ENCODE measurements at places on chromosomes 16 and 17.
A peak's percentile ranks its signal among the peaks of the same experiment; 100 is the strongest.

DNA sequence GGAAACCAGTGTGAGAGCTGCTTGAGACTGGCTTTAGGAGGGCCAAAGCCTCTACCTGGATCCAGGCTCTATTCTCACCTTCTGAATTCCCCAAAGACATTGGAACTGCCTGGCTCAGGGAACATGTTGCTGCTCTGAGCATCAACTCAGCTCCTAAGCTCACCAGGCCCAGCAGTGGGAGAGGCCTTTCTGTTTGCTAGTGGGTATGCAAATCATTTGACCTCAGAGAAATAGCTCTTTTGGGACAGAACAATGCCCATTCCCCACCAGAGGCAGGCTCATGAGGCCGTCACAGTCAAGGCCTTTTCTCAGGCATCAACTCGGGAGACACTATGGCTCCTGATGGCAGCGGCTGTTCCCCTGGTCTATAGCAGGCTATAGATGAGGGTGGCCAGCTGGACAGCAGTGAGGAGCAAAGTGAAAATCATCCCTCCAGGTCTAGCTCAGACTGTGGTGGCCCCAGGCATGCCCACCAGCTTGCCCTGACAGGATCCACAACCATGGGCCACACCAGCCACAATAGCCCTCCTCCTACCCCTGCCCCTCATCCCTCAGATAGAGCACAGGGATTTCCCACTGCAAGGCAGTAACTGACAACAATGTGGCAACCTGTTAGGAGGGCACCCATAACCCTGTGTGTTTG lies 30.4 kb upstream of the GFOD2 start:
- no peak for DNase-seq

GRCh38 chr16:54152362-54153239 lies 134.0 kb downstream of the IRX3 start:
- DNase-seq = no peak

DNA sequence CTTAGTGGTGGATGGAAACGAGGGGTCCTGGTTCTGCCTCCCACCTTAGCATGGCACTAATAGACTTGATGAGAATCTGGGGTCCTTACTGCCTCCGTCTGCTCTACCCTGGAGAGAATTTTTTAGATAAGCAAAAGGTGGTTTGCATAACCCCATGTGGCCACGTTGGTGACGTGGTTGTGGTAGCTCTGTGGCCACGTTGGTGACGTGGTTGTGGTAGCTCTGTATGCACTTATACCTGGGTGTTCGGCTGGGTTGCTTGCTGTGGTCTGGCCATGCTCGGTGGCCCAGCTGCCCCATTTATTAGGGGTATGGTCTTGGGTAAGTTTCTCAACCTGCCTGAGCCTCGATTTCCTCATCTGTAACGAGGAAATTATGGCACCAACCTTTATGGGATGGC lies 13.0 kb downstream of the SPIRE2 start:
- no peak for DNase-seq

GRCh38 chr16:67563708-67564468 lies 1.6 kb downstream of the CTCF start:
- DNase-seq = no peak

GRCh38 chr16:57672416-57672815 lies 4.3 kb downstream of the ADGRG3 start:
- no peak for DNase-seq

DNA sequence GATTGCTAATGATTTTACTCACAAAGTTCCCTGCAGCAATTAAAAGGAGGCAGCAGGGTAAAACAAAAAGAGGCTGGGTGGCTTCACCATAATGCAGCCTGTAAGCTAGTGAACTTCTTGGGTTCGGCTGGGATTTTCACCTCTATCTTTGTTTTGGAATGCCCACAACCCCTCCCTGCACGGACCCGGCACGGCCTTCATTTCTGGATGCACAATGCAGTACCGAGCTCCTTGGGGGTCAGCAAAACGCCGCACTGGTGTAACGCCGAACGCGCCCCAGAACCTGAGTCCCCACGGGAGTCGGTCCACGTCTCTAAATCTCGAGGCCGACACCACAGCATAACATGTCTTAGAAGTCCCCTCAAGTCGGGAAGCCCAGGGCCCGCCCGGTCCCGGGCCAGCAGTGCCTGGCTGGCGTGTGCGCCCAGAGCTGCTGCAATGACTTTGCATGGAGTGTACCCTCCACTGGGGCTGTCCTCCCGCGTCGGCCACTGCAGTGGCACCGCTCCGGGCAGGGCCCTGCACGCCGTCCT lies 759 bp downstream of the UBE2O start:
- no peak for DNase-seq

GRCh38 chr16:26413780-26414179 lies 652.9 kb upstream of the C16orf82 start:
- no peak for DNase-seq

- DNase-seq = no peak
Observed at GRCh38 chr16:48949636-48950035, 332.0 kb downstream of the CBLN1 start.

DNA sequence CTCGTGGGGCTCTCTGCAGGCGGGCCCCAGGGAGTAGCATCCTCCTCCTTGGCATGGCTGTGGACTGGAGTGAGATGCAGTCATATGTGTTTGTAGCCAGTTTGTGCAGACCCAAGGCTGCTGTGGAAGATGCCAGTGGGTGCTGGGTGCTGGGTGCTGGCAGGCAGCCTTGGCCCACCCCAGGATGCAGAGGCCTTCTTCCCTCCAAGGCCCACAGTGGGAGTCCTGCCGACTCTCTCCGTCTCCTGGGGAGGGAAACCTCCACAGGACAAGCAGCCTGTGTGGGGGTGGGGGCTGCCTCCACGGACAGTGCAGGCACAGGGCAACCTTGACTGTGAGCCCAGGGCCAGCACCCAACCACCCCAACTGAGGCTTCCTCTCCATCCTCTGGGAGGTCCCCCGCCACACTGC lies 13.8 kb upstream of the TMEM92 start:
- DNase-seq = no peak

- DNase-seq = no peak
Observed at GRCh38 chr16:57167953-57168352, 17.9 kb downstream of the PSME3IP1 start.

DNA sequence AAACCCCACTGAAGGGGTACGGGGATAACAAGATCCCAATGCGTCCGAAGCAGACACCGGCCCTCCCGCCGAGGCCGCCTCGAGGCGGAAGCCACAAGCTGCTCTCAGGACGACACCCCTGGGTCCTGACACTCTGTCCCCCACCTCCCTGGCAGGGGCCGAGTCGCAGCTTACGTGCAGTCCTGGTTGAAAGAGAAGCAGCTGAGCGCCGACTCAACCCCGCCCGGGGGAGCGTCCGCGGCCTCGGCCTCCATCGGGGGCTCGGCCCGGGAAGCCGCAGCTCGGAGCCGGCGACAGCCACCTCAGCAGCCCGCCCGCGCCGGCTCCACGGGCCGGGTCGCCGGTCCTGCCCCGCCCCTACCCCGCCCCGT lies at the start of gene WIPI1:
TSS of gene WIPI1 (minus strand) at position 329 of the 371 bp plus-strand sequence. CDS start at position 254, 75 bp downstream.
- no peak for DNase-seq

- no peak for DNase-seq
Observed at GRCh38 chr16:74166456-74166855, 130.2 kb upstream of the PSMD7 start.

- no peak for DNase-seq
Observed at GRCh38 chr17:12133183-12133582, 112.5 kb downstream of the MAP2K4 start.

- no peak for DNase-seq
Observed at GRCh38 chr17:76720211-76720610, 6.2 kb downstream of the JMJD6 start.

- DNase-seq = peak; percentile 98
Observed at GRCh38 chr16:53346-54236, at the start of the genes POLR3K and SNRNP25. POLR3K (minus strand) TSS chr16:53608; CDS start chr16:53586, 22 bp downstream. SNRNP25 (plus strand) TSS chr16:53828; CDS start chr16:54017, 189 bp downstream.

GRCh38 chr17:67982686-67983382 lies 13.4 kb downstream of the C17orf58 start:
- DNase-seq = no peak

GRCh38 chr16:12410837-12411490 lies 392.7 kb downstream of the CPPED1 start:
- DNase-seq = no peak

Data from anterior cingulate cortex (tissue), 58 donors.